EH (cell line): ENCODE measurements at places on chromosomes 12 and 14.

DNA sequence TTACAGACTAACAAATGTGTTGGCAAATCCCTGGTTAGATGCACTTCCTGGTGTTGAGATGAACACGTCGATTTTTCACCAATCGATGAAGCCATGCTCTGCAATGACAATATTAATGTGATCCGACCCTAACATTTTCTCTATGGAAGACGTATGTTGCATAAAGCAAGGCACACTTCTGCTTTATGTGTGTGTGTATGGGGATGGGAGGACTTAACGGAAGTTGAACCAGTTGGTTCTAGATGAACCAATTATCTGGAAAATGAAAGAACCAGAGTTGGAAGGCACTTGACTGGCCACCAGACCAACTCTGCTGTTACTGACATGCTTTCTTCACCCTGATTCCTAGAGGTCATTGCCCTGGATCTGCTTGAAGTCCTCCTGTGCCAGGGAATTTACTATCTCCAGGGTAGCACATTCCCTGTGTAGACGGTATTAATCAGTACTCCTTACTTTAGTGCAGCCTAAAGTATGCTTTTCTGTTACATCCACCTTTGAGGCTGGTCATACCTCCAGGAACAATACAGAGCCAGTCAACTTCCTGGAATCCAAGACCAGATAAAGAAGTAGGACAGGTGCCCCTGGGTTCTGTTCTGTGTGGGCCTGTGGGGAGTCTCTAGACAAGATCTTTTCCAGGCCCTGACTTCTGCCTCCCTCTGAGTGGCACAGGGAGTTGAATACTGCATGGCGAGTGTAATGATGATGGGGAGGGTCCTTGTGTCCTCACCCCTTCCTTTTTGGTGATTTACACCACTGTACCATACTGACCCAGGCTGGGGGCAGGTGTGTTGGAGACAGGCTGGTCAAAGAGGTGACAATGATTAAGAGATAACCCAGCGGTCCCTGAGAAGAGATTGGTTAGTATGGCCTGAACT is 4.1 kb downstream of the SDR39U1 start:
- DNase-seq: no peak

DNA sequence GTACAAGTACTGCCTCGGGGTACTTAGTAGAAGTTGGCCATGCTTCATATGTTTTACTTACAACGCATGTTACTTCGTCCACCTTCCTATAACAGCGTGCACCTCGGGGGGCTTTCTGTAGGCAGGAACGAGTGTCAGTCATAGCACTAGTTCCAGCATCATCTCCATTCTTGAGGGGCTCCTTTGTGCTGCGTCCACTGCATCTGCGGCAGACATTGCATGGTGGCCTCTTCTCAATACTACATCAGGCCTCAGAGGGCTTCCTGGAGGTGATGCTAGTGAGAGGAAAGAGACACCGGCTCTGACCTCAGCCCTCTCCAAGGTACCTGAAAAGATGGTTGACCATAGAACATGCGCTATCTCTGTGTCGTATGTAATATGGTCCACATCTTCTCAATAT is 121.2 kb upstream of the RTL1 start:
- DNase-seq: no peak

GRCh38 chr12:29157486-29157946 is 8.4 kb downstream of the FAR2 start:
- peak; percentile 86 for DNase-seq

DNA sequence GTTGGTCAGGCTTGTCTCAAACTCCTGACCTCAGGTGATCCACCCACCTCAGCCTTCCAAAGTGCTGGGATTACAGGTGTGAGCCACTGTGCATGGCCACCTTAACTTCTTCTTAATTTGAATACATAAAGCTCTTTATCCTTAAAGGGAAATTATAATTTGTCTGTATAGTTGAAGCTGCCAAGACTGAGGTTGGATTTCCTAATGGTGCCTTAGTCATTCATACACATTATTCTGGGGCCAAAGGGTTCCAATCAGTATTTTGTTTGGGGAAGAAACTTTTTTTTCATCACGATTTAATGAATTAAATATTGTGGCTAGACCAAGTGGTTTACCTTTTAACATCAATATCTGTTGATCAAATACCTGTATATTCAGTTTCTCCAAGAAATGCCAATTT is 135.9 kb downstream of the SYT1 start:
- no peak for DNase-seq

DNA sequence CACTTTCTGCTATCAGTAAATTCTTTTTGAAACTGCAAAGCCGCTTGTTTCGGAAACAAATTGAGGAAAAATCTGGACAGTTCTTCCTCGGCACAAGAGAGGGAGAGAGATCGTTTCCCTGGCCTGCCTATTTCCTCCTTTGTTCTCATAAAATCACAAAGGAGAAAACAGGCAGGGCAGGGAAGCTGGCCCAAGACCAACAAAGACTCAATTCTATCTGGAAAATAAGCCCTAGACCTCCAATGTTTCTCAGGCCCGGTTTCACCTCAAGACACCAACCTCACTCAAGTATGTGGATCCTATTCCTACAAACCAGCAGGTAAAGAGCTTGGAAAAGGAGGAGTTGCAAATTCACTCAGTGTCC is 19.5 kb downstream of the DICER1 start:
- DNase-seq: no peak
